ENCODE measurements at places on chromosomes 11 and 22.

GRCh38 chr22:27989758-27990450 is 70.8 kb upstream of the PITPNB start:
- DNase-seq, result peak; percentile 32

DNA sequence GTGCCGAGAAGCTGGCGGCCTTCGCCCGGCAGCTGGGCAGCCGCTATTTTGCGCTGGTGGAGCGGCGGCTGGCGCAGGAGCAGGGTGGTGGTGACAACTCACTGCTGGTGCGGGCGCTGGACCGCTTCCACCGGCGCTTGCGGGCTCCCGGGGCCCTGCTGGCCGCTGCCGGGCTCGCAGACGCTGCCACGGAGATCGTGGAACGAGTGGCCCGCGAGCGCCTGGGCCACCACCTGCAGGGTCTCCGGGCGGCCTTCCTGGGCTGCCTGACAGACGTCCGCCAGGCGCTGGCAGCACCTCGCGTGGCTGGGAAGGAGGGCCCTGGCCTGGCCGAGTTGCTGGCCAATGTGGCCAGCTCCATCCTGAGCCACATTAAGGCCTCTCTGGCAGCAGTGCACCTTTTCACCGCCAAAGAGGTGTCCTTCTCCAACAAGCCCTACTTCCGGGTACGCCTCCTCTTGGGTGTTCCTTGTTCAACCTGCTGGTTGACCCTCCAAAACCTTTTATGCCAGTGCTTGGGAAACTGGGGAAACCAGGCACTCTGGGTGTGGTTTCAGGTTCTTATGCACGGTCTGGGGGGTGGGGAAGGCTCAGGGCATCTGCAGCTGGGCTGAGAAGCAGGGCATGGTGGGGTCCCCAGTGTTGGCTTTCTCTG is 3.1 kb upstream of the TM7SF2 start:
- DNase-seq, result no peak

DNA sequence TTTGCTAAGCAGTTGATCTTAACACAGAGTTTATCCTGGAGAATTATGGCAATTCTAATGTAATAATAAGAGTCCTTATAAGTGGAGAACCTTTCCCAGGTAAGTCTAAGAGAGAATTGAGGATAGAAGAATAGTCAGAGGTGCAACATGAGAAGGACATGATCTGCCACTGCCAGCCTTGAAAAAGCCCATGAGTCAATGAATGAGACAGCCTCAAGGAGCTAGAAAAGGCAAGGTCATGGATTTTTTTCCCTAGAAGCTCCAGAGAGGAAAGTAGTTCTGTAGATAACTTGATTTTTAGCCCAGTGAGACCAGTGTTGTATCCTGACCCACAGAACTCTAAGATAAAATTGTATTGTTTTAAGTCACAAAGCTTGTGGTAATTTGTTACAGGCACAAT is 16.9 kb downstream of the MS4A6A start:
- no peak for DNase-seq

DNA sequence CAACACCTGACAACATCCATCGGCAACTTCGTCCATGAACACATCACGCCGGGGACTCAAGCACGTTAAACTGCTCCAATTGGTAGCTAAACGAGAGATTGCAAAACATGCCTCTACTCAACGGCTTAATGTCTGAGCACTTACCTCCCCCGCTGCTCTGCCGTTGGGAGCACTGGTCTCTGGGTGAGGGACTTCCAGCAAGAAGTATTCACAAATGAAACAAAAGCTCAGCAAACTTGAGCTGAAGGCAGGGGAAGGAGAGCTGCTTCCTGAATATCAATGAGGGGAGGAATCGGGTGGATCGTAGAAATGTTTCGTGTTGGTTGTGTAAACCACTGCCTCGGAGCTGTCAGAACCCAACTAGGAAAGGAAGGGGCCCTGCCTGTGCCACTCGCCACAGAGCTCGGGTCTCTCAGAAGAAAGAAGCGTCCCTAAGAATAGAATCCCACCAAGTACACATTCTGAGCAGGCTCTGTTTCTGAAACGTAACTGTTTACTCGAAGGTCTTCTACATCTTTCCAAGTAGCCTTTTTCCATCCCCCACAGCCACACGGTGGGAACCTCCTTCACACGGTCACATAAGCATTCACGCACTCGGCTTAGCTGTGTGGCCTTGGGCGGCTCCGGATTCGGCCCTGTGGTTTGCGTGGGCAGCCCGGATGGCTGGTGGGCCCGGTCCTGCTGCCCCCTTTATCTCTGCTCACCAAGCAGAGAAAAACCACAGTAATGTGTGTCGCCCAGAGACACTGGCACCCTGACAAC is at the start of gene MLC1:
Gene MLC1 (minus strand): TSS at position 216 of the 762 bp plus-strand sequence. CDS start 524 bp downstream, outside the sequence.
- no peak for DNase-seq

DNA sequence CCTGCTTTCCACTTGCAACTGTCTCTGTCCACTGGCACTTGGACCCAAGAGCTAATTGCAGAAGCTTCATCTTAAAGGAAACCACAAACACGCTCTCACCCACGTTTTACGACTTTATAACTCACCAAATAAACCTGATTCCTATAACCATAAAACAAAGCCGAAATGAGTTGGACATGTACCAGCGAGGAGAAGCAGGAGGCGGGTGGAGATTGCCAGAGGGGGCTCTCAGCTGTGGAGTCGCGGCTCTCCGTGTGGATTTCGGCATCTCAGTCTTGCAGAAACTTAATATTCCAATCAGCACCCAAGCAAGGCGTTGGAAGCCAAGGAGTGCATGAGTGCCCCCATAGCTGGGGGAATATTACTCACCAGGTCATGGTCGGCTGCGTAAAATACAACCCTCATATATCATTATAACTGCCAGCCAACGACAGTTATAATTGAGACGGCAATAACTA is 483.6 kb downstream of the MN1 start:
- DNase-seq, result no peak

- DNase-seq, result peak; percentile 71
Measured at GRCh38 chr11:13335319-13335718, 57.7 kb downstream of the BMAL1 start.

GRCh38 chr11:15446929-15447328 is 332.2 kb downstream of the INSC start:
- DNase-seq, result no peak

GRCh38 chr11:33655842-33656600 is 44.6 kb downstream of the C11orf91 start:
- no peak for DNase-seq

DNA sequence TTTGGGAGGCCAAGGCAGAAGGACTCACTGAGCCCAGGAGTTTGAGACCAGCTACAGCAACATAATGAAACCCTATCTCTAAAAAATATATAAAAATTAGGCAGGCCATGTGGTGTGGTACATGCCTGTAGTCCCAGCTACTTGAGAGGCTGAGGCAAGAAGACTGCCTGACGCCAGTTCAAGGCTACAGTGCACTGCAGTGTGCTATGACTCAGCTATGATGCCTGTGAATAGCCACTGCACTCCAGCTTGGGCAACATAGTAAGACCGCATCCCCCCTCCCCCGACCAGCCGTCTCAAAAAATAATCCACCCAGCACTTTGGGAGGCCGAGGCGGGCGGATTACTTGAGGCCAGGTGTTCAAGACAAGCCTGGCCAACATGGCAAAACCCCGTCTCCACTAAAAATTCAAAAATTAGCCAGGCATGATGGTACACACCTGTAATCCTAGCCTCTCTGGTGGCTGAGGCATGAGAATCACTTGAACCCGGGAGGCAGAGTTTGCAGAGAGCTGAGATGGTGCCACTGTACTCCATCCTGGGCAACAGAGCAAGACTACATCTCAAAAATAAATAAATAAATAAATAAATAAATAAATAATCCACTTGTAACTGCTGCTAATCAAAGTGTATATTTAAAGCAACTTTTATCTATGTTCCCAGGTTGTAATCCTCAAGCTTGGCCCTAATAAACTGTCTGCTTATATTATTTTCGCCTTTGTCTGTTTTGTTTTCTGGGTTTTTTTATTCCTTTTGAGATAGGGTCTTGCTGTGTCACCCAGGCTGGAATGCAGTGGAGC is 7.8 kb downstream of the HPS5 start:
- no peak for DNase-seq

DNA sequence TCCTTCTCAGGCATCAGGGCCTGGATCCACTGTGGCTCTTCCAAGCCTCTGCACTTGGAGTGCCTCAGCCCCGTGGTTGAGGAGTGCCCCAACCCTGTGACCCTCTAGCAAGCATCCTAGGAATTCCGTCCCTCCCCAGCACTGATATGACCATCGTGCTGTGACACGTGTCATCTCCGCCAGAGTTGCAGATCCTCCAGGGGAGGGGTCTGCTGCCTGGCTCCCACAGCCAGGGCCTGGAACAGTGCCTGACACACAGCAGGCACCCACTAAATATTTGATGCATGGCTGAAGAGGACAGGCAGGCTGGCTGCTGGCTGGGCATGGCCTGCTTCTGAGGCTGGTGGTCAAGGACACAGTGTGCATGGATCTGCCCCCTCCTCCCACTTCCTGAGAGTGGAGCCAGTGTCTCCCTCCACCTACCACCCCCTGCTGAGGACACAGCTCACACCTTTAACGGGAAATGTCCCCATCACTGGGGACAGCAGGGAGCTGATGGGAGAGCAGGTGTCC is 1.7 kb upstream of the CD81 start:
- DNase-seq, result no peak

- no peak for DNase-seq
Measured at GRCh38 chr11:78801161-78801884, 226.7 kb upstream of the NARS2 start.

- DNase-seq, result no peak
Measured at GRCh38 chr11:66106786-66107599, 36.9 kb downstream of the PACS1 start.

- DNase-seq, result peak; percentile 47
Measured at GRCh38 chr22:37262346-37262745, 18.3 kb upstream of the RAC2 start.

DNA sequence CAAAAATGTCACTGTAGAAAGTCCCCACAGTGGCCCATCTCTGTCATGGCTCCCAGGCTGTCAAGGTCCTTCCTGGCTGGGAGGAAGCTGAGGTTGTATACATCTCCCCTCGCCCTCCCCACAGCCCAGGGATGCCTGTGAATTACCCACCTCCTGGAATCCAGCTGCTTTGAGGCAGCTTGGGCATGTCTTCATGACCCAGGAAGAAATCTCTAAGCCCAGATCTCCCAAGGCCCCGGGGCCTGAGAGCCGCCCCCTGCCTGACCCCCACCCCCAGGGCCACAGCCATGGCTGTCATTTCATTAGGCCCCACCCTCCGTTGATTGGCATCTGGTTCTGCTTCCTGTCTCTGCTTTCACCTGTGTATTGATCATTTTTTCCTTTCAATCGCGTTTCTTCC is 207.5 kb downstream of the TBC1D22A start:
- DNase-seq, result no peak

- no peak for DNase-seq
Measured at GRCh38 chr11:33667819-33668467, 32.7 kb downstream of the C11orf91 start.

GRCh38 chr11:102733232-102733875 is 8.6 kb upstream of the MMP8 start:
- peak; percentile 84 for DNase-seq

DNA sequence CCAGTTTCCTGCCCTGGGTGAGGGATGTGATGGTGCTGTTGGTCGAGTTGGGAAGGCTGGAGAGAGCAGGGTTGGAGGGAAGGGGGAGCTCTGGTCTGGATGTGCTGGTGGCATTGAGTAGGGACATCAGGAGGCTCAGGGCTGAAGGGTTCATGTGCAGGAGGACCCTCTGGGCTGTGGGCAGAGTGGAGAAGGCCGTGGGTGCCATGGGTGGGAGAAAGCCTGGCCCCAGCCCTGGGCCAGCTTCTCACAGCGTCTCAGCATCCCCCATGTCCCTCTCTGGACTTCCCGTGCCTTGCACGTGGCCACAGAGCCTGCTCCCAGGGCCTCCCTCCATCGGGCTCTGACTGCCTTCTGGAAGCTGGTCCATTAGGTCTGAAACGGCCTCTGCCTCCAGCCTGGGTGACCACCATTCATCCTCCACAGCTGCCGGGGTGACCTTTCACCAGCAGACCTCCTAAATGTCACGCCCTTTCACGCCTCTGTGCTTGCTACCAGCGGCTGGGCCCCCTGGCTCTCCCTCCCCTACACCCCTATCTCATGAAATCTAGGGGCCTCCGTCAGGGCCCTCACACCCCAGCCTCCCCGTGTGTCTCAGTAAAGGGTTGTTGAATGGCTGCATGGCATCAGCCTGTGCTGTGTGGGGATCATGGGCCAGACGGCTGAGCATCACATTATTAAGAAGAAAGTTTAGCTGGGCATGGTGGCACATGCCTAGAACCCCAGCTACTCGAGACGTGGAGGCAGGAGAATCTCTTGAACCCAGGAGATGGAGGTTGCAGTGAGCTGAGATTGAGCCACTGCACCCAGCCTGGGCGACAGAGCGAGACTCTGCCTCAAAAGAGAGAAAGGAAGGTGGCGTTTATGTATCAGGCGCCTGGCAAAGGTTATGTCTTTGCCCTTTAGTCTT is 25.5 kb downstream of the MYO7A start:
- DNase-seq, result no peak

- no peak for DNase-seq
Measured at GRCh38 chr22:23774922-23775436, 2.3 kb downstream of the MMP11 start.

DNA sequence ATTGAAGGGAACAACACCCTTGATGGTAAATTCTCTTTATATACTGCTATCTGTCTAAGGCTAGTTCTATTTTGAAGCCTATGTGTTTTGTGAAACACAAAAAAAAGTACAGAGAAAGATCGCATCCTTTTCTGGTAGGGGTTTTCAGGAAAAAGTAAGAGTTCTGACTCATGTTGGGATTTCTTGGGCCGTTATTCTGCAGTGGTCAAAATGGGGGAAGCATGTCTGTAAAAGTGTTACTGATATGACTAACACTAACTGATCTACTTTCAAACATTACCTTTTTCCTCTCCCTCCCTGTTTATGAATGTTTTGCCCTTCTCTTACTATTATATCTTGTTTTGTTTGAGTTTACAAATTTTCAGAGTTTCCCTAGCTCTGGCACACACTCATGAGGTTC is 53.9 kb downstream of the CTNND1 start:
- DNase-seq, result no peak

DNA sequence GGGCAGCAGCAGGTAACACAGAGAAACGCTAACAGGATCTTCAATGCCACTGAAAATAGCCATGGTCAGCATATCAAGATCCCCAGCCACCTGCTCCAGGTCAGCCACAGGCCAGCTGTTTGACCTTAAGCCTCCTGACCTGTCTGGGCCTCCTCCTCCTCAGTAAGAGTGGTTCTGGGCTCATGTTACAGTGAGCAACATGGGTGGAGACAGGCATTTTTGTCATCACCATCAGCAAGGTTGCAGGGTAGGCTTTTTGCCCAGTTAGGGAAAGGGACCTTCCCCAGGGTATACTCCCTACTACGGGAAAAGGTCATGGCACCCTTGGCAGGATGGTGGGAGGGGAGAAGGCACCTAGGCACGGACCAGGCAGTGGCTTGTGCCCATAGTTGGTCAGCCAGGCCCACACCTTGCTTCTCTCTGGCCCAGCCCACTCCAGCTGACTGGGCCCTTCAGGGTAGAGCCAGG is 131.8 kb upstream of the PARVA start:
- DNase-seq, result no peak

All from activated CD8-positive, alpha-beta memory T cell treated with anti-CD3 and anti-CD28 coated beads, Interleukin-2, amount 50 U/mL, for 48 hours (primary cell).